ENCODE measurements at places on chromosomes 4 and X.

- no peak for DNase-seq
Measured at GRCh38 chr4:113070755-113071154, 21.3 kb downstream of the ANK2 start.

DNA sequence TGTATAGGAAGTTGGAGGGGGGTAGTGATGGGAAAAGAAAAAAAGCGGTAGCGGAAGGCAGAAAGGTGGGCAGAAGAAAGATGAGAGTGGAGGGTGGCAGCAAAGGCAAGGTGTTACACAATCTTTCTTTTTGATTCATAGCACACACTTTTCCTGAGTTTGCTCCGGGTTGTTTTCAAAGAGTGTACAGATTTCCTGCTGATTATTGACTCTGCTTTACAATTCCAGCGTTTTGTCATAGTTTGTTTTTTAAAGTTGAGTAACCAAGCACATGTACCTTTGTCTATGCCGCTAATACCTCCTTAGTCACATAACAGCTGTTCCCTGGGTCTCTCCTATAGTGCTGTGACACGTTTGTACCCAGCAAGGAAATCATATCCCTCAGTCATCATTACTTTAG lies 50.3 kb downstream of the AGA start:
- DNase-seq, result no peak

DNA sequence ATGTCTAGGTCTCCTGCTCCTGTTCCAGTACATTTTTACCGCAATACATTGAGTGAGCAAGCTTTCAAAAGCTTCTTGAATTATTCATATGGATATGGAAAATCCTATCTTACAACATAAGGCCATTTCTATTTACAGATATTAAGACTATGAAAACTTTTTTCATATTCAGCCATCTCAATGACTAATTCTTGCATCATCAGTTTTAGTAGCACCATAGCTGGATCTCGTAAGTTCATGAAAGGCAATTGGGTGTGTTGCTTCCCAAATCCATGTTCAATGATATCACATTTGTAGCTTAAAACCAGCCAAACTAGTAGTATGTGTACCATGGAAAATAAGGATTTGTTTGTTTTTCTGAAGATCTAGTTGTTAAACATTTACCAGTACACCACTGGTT lies 118.3 kb upstream of the GABRA2 start:
- no peak for DNase-seq

DNA sequence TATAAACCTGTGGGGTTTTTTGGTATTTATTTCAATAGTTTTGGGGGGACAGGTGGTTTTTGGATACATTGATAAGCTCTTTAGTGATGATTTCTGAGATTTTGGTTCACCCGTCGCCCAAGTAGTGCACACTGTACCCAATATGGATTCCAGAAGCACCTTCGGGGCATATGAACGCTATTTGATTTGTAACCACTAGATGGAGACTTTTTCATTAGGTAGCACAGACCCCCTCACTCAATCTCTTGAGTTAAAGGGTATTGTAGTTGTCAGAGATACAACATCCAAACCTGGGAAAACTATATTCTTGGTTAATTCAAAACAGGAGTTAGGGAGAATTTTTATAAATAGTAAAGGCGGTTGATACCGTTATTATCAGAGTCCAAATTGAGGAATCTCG lies 79.8 kb downstream of the SPANXN3 start:
- DNase-seq, result no peak

DNA sequence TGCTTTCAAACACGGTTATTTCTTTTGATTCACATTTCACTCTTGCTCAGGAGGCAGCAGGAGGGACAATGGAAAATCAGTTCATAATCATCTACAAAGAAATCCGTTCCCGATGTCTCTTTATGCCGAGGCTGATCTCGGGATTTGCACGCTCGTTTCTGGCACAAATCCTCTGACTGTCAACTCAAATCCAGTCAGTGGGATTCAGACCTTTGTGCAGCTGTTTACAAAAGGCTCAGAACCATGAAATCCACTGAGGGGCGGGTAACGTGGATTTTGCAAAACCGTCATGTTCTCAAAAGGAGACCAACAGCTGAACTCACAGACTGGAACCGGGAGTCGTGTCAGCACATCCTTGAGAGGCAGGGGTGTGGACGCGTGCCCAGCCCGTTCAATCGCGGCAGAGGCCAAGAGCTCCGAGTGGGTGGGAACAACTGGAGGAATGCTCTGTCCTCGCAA lies 46.4 kb downstream of the ACOX3 start:
- DNase-seq, result no peak

GRCh38 chrX:118520216-118521206 lies 24.9 kb downstream of the DOCK11 start:
- DNase-seq, result no peak

- no peak for DNase-seq
Measured at GRCh38 chr4:86909546-86910295, 17.5 kb upstream of the C4orf36 start.

GRCh38 chrX:131795442-131796229 lies 227.5 kb upstream of the STK26 start:
- DNase-seq, result no peak

DNA sequence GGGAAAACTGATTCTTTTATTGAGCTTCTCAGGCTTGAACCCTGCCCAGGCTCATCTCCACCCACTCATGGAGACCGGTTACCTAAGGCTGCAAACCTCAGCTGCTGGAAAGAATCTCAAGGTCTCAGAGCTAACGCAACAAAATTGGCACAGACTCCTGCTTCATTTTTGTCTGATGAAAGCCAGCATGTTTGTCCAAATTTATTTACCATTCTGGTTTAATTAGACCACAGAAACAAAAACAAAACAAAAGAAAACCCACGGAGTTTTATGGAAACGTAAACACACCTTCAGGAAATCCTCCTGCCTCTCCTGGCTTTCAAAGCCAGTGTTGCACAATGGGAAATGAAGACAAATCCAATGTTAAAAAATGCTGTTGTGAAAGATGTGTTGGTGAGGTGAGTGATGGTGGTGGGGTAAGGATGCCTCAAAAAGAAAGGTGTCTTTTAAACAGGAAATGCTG lies 56.4 kb upstream of the PDLIM3 start:
- no peak for DNase-seq

DNA sequence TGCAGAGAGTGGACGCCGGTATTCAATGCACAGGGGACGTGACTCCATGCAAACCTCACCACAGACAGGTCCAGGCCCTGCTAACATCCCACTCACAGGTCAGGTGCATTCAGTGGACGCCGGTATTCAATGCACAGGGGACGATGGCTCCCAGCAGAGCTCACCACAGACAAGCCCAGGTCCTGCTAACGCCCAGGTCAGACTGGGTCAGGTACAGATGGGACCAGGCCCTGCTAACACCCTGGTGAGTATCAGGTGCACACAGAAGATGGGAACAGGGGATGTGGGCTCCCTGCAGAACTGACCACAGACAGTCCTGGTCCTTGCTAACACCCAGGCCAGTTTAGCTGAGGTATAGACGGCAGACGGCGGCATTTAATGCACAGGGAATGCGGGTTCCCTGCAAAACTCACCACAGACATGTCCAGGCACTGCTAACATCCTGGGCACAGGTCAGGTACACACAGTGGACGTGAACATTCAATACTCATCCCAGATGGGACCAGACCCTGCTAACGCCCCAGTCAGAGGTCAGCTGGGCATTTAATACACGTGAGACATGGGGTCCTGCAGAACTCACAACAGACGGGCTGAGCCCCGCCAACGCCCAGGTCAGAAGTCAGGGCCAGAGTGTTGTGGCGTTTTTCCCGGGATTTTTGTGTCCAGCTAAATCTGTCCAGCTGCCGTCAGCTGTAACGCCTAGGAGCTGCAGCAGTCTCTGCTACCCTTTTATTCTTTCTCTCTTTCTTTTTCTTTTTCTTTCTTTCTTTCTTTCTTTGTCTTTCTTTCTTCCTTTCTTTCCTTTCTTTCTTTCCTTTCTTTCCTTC lies 99.2 kb downstream of the SHOX start:
- DNase-seq, result no peak

DNA sequence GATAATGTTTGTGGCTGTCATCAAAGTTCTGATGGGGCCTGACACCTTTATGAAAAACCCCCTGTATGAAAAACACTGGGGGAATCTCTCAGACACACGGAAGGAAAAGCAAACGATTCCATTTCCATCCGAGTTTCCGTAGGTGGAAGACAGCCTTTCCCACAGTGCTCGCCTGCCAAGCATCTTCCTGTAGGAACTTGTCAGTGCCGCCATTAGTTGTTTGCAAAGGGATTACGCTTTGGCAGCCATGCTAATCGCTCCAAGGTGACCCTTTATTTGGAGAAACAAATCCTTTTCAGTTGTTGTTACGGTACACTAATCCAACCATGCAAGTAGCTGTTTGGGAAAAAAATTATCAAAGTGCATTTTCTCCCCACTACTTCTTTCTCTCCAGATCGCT lies 44.4 kb upstream of the STOX2 start:
- DNase-seq, result no peak

- no peak for DNase-seq
Measured at GRCh38 chr4:112702892-112703291, 65.9 kb downstream of the LARP7 start.

DNA sequence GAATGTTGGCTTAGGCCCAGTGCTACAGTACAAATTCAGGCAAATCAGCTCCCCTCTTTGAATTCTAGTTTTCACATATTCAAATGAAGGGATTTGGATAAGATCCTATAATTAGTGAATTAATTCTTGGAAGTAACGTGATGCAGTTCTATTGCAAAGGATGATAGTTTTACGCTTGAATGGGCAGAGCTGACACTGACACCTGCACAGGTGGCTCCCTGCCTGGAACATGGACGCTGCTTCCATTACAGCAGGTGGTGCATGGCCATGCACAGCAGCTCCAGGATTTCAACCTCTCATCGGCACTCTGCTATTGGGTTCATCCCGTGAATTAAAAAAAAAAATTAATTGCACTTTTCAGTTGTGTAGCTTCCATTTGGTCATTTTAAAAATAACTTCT lies 28.4 kb upstream of the RPS6KA6 start:
- DNase-seq, result no peak

GRCh38 chr4:11769434-11769833 lies 340.7 kb upstream of the HS3ST1 start:
- DNase-seq, result no peak

DNA sequence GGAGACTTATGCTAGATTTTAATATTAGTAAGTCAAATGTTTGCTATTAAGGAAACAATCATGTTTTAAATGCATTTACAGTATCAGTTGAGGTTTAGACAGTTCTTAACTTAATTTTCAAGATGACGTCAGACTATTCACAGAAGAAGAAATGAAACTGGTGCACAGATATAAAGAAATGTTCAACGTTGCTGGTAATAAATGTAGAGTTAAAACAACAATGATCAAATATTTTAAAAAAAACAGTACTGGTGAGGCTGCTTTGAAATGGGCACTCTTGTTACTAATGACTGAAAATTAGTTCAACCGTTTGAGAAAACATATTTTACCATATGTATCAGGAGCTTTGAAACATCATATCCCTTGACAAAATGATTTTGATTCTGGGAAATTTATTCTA lies 44.2 kb downstream of the ABHD18 start:
- no peak for DNase-seq

GRCh38 chr4:143618811-143619210 lies 81.7 kb downstream of the FREM3 start:
- no peak for DNase-seq

GRCh38 chr4:38983291-38983690 lies 48.9 kb downstream of the TMEM156 start:
- no peak for DNase-seq

DNA sequence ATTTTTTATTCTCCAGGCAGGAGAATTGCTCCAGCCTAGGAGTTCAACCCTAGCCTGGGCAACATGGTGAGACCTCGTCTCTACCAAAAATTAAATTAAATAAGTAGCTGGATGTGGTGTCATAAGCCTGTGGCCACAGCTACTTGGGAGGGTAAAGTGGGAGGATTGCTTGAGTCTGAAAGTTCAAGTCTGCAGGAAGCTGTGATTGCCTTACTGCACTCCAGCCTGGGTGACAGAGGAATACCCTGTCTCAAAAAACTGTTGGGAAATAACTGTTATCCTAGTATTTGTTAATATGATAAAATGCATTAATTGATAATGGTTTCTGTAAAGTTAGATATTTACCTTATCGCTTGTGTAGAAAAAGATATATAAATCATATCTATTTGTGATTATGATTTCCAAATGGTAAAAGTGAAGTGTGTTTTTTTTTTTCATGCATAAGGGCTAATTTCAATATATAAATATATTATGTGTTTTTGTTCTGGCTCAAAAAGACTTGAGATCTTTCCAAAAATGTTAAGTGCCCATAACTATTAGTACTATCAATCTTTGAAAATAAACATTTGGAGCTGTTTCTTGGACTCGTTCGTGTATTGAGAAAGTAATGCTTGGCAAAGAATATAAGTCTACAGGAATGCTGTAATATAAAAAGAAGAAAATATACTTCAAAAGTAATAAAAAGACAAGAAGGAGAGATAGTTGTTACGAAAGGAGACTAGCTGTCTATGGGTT lies 396.6 kb downstream of the ADGRL3 start:
- no peak for DNase-seq

- DNase-seq, result no peak
Measured at GRCh38 chr4:148273501-148273986, 168.7 kb downstream of the NR3C2 start.

- DNase-seq, result no peak
Measured at GRCh38 chrX:108131471-108131870, 39.9 kb downstream of the ATG4A start.

- no peak for DNase-seq
Measured at GRCh38 chr4:95547715-95548471, 880 bp downstream of the UNC5C start.

DNA sequence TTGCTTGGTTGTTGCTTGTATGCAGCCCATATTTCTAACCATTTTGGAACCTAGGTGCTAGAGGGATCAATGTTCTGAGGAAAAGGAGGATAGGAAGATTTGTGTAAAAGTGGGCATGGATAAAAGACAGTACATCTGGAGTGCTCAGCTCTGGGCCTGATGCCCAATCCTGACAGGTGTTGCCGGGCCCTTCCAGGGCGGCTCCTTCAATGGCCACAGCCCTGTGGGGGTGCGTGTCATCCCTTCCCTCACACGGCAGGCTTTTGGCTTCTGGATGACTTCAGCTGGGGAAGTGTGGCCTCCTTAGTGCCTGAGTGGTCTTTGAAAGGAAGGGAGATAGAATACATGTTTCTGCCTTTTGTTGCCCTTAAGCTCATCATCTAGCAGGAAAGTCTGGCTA lies 47.2 kb downstream of the NELFA start:
- no peak for DNase-seq

- no peak for DNase-seq
Measured at GRCh38 chrX:134570899-134571298, 87.4 kb downstream of the PLAC1 start.

DNA sequence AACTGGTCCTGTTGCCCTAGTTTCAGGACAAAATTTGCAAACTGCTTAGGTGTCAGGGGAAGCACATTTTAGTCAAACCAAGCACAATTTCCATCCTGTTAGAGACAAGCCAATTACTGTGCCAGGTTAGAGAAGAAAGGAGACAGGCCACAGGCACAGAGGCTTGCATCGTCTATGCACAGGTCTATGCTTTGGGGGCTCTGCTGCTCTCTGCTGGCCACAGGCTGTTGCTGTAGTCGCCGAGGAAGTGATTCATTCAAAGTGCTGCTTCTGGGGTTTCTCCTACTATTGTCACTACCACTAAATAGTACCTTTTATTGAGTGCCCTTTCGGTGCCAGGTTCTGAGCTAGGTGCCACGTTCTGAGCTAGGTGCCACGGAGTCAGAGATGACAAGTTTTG lies 45.5 kb downstream of the VGLL1 start:
- peak; percentile 14 for DNase-seq

- no peak for DNase-seq
Measured at GRCh38 chrX:35046660-35047296, 104.2 kb downstream of the FAM47B start.
